ENCODE measurements at places on chromosomes 1 and 21.

DNA sequence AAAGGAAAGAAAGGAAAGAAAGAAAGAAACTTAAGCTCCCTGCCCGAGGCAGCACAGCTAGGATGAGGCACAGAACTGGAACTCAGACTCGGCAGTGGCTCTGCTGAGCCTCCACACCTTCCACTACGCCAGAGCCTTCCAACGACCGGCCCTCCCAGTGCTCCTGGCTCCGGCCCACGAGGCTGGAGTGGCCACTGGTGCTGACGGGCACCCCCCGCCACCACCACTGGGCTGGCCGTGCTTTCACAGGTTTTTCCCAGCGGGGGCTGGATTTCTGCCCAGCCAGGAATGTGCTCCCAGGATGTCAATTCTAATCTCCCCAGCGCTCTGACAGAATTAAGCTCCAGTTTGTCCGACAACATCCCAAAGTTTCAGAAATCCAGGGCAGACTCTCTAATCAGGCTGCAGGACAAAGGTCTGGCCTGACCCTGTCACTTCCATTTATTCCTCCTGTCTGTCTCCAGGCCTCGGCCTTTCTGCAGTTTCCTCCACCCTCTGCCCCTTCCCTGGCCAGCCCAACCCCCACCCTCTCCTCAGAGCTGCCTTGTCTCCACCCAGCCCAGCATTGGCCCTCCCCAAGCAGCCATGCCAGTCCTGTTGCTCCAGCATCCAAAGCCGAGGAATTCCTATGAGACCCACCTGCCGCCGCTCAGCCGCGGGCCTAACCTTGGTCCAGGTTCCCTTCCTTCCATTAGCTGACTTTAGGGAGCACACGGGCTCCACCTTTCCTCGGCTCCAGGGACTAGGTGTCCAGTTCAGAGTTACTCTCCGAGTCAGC lies 81.9 kb downstream of the CASZ1 start:
- DNase-seq, result no peak

DNA sequence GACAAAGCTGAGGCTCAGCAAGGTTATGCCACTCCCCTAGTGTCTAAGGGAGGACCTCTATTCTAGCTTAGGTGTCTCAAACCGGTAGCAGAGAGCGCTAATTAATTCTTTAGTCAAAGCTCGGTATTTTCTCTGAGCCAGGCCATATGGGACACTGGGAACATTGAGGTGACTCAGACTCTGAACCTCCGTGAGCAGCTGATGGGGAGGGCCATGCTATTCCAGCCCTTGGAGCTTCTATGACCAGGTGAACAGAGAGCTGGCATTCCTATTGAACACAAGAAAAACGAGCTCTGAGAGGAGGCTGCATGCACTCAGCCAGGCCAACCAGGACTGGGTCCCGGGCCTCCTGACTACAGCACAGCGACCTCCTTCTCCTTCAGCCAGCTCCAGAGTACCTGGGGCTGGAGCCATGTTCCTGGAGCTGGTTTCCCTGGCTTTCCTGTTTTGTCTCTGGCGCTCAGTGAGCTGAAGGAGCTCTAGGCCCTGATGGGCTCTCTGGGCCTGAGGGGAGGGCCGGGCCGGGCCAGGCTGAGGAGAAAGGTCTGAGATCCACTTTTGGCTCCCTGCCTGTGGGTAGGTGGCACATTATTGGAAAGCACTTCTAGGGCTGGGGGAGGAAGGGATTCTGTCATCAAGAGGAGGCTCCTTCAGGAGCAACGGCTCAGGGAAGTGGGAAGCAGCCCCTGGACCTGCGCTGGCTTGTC lies 37.0 kb downstream of the SLC9A1 start:
- no peak for DNase-seq

DNA sequence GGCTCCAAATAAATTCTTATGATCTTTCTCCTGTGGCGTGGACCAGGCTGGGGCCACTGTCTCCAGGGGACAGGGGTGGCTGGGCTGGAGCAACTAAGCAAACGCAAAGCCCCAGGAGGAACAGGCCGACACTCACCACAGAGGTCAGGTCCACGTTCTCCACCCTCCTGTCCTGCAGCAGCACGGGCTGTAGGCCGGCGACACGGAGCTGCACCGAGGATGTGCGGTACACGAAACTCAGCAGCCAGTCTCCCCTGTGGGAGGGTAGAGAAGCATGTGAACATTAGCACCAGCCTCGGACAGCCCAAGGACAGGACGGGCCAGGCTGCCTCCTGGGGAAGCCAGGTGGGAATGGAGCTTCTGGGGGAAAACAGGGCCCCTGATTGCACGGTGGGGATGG lies 29.6 kb downstream of the HTR6 start:
- no peak for DNase-seq

DNA sequence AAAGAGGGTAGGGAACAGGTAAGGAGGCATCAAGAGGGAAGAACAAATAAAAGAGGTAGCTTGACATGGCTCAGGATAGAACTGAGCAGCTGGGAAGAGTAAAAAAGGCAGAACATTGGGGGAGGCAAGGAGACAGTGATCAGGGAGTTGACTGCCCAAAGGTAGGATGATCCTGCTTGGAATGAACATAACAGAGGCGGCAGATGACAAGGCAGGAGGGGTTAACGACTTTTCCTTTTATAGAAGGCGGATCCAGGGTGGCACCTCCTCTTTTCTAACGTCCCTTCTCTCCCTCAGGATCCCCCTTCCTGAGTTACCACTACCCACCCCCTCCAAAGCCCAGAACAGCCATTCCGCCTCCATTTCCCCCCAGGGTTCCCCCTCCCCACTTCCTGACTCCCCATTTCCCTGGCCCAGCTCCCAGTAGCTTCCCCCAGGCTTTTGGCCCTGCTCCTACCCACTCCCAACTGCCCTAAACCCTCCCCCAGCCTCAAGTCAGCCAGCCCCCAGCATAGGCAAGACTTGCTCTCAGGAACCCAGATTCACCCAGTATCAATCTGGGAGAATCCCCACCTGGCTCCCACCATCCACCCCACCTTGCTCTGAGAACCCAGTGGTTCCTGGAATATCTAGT lies 769 bp upstream of the ADAMTS4 start:
- no peak for DNase-seq

DNA sequence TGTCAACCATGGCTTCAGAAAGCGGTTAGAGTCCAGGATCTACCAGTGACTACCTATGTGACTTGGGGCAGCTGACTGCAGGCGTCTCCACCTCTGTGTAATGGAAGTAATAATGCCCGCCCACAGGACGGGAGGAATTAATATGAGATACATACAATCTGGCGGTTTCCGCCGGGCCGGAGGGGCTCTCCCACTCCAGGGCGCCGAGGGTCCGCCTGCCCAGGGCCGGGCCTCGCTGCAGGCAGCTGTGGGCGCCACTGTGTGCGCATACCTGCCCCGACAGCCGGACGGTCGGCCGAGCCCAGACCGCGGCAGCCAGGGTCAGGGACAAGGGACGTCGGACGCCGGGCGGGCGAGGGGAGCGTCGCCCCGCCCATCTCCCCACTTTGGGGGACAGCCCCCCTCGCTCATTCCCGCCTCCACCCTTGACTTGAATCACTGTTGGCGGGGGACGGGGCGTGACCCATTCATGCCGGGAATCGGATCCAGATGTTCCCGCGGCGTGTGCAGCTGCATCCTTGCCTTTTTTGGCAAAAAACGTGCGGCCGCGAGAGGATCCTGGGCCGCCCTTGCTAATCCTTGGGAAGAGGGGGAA lies 6.0 kb upstream of the SF3A3 start:
- DNase-seq, result no peak

- DNase-seq, result no peak
Observed at GRCh38 chr1:1075148-1075935, 1.2 kb upstream of the RNF223 start.

- no peak for DNase-seq
Observed at GRCh38 chr1:187408212-187409004, 579.7 kb downstream of the PLA2G4A start.
